NCI-H69 (cell line): ENCODE measurements at places on chromosomes 4 and X.

DNA sequence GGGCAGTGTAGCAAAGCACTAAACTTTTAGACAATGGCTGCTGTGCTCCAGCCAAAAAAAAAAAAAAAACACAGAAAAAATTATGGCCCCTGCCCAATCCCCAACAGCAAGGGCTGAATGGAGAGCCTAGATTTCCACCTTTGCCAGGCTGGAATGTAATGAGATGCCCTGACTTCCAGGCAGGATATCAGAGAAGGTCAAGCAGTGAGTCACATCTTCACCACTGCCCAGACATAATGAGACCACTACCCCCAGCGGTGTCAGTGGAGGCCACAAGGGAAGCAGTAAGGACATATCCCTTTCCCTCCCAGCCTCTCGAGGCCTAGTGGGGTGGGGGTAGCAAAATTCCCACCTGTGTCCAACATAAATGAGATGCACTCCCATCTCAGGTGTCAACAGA lies 216.3 kb upstream of the LEF1 start:
- DNase-seq, result no peak

DNA sequence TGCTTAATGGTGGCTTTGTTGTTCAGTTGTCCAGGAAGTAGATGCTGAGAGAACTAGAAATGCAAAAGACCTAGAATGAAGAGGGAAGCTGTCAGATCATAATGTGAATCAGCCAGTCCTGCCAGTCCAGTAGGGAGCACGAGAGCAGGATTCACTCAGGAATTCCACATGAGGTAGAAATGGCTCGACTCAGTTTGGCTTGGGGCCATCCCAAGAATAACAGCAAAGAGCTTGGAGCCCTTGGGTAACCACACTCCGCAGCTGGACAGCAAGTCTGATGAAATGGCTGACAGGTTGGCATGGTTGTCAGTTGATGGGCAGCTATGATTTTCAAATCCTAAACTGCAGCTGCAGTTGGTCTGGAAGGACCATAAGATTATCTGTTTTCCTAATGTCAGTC lies 44.5 kb upstream of the WDR1 start:
- DNase-seq, result no peak

DNA sequence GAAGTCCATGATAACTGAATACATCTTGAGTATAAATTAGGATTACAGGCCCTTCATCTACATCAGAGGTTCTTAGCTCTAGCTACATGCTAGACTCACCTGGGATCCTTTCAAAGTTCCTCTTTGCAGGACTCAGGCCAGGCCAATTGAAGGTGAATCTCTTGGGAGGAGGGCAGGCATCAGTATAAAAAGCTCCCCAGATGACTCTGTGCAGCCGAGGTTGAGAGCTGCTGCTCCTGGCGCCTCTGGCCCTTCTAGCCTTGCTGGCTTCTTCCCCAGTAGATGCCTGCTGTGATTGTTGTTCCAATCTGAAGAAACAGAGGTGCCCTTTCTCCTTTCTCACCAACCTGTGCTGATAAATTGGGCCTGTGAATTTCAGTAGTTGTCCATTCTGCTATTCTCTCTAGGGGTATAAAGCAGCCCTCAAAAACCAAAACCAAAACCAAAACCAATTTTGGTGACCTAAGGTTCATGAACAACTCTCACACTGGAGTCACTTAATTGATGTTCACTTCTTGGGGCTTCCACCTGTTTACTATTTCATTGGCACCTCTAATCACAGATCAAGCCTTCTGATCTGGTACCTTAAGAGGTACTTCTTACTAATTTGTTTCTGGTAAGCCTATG lies 78.7 kb downstream of the SUPT20HL2 start:
- DNase-seq, result no peak

DNA sequence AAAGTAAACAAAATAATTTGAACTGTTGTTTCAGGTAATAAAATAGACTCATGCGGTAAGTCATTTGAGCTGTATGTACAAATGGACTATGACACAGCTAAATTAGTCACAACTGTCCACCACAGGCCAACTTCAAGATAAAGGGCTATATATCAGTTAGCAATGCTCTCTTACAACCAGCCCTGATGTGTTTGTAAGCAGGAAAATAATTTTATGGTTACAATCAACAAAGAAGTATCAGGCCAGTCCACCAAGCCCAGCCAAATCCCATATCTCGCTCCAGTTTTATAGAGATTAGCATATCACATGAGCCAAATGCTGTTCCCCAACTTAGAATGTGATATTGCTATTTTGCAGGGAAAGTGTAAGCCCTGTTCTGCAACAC lies 511 bp upstream of the DUSP21 start:
- no peak for DNase-seq

- no peak for DNase-seq
Observed at GRCh38 chrX:102714994-102715393, 2.7 kb downstream of the GPRASP2 start.

DNA sequence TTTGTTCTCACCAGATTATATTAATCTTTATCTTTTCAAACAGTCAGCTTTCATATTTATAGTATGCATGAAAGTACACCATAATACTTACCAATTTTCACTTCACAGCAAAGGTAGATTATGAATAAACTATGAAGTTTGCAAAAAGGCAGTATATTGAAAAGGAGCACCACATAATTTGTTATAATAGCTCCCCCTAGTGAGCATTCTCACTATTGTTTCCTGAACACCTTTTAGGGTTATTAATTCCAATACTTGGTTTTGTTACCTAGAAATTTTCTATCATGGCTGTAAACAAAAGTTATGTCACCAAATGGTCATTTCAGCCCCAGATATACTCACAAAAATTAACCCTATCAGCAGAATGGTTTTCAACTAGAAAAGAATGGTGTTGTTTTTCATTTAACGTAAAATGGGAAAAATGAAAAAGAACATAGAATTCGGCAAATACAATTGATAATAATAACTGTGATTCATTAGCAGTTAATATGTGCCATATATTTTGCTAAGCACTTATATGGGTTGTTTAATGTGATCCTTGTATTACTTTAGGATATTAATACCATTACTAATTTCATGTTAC lies 30.2 kb upstream of the NKX6-1 start:
- DNase-seq, result peak; percentile 28

DNA sequence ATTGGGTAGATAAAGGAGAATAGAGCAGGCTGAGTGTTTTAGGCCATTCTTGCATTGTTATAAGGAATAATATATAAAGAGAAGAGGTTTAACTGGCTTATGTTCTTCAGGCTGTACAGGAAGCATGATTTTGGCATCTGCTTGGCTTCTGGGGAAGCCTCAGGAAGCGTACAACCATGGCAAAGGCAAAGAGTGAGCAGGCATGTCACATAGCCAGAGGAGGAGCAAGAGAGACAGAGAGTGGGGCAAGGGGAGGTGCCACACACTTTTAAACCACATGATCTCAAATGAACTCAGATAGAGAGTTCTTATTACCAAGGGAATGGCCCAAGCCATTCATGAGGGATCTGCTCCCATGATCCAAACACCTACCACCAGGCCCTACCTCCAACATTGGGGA lies 4.4 kb upstream of the METTL14 start:
- no peak for DNase-seq

DNA sequence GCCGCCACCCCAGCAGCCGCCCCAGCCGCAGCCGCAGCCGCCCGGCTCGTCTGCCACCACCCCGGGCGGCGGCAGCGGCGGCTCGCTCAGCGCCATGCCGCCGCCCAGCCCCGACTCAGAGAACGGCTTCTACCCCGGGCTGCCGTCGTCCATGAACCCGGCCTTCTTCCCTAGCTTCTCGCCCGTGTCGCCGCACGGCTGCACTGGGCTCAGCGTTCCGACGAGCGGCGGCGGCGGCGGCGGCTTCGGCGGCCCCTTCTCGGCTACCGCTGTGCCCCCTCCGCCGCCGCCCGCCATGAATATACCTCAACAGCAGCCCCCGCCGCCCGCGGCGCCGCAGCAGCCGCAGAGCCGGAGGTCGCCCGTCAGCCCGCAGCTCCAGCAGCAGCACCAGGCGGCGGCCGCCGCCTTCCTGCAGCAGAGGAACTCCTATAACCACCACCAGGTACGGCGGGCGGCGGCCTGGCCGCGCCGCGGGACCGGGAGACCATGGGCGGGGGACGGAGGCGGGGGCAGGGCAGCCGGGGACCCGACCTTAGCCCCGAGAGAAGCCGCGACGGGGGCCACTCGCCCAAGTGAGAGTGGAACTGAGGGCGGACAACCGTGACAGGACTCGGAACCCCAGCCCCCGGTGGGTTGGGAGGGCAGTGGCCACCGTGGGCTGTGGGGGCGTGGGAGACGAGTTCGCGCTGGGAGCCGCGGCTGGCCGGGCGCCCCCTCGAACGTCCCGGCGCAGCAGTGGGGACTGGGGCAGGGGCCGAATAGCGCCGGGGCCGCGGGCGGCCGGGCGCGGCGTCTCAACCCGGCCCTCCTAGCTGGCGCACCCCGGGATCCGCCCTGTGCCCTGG lies 1.8 kb downstream of the CPEB2 start:
- peak; percentile 63 for DNase-seq

GRCh38 chrX:70132224-70132623 lies 1.0 kb upstream of the IGBP1 start:
- DNase-seq, result peak; percentile 0

DNA sequence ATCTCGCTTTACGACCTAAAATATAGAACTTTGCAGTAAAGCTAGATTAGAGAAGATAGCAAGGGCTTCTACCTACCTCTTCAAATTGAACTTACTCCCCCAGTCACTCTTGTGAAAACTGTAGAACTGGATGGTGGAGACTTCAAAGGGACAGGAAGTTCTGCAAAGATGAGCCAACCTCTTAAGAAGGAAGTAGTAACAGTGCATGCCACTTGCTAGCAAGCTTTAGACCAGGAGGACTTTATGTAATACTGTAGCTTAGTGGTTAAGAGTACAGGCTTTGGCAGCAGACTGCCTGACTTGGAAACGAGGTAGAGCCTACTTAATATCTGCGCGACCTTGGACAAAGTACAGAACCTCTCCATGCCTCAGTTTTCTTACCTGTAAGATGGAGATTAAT lies 27.5 kb upstream of the VBP1 start:
- no peak for DNase-seq

- peak; percentile 33 for DNase-seq
Observed at GRCh38 chr4:4387531-4388310, 819 bp downstream of the NSG1 start.

- no peak for DNase-seq
Observed at GRCh38 chrX:67353651-67354370, 190.0 kb upstream of the AR start.

- peak; percentile 52 for DNase-seq
Observed at GRCh38 chrX:8971116-8971515, 62.8 kb downstream of the FAM9B start.

GRCh38 chr4:73446336-73446938 lies 10.4 kb downstream of the AFP start:
- peak; percentile 75 for DNase-seq

GRCh38 chr4:47930971-47931804 lies 16.8 kb upstream of the NFXL1 start:
- peak; percentile 5 for DNase-seq

DNA sequence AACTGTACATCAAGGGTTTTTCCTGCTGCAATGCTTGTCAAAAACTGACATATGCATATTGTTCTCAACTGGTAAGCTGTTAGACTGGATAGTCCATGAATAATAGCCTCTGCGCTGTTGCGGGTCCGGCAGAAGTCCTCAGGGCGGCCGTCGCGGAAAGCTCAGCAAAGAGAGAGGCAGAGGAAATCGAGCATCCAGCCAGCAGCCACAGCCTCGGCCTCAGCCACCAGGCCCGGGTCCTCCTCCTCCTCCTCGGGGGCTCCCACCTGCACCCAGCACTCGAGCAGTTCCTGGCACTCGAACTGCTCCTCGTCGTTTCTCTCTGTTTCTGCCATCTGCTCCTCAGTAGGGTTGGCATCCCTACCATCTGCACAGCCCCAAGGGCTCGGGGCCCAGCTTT lies 53.7 kb downstream of the UPRT start:
- DNase-seq, result no peak

- DNase-seq, result no peak
Observed at GRCh38 chrX:56975611-56976010, 19.7 kb downstream of the SPIN3 start.

- DNase-seq, result no peak
Observed at GRCh38 chr4:13888112-13888511, 260.6 kb upstream of the BOD1L1 start.

DNA sequence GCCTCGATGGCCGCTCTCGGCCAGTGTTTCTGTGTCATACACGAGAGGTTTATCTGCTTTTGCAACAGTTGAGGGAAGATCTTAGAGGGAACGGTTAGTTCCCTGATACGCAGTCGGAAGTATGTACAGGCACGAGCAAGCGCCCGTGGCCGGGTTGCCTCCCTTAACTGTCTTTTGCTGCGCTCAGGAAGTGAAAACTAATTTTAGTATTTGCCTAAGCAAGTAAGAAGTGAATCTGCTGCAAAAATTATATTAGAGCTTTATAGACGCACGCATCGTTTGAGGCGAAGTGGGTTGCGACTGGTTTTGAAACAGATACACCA lies 695 bp downstream of the MTM1 start:
- DNase-seq, result no peak

DNA sequence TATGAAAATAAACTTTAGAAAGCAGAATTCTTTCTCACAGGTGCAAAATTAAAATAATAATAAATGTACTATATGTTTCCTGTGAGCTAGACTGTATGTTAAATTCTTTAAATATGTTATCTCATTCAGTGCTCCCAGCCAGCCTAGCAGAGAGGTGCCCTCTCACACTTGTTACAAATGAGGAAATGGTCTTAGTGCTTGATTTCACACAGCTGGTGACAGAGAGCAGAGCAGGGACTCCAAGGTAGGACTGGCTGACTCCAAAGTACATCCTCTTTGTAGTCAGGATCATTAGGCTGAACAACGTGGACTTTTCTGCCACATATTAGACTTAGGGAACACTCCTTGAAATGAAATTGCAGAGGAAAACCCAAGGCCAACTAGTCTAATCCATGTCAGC lies 72.0 kb upstream of the HHIP start:
- peak; percentile 6 for DNase-seq

- peak; percentile 69 for DNase-seq
Observed at GRCh38 chr4:65656008-65656407, 14.3 kb downstream of the EPHA5 start.

- DNase-seq, result no peak
Observed at GRCh38 chr4:145774473-145774872, 94.5 kb downstream of the C4orf51 start.

- DNase-seq, result no peak
Observed at GRCh38 chr4:38138363-38138762, 178.2 kb downstream of the PTTG2 start.

DNA sequence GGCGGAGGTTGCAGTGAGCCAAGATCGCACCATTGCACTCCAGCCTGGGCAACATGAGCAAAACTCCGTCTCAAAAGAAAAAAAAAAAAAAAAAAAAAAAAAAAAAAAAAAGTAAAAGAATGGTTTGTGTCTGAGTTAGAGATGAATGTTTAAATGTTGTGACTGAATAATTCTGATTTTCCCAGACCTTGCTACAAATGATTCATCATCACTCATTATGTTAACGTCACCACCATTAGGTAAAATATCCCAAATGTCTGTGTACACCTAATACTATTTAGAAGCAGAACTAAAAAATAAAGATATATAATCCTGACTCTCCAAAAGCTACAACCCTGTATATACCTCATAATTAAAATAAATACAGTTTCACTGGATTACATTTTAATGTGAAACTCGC lies 70.8 kb downstream of the HHIP start:
- DNase-seq, result no peak

- no peak for DNase-seq
Observed at GRCh38 chrX:13338996-13339515, 19.2 kb upstream of the ATXN3L start.

- peak; percentile 89 for DNase-seq
Observed at GRCh38 chr4:83219344-83220331, 65.0 kb downstream of the COQ2 start.
